ENCODE measurements at places on chromosomes 3 and 15. TPM values are rescaled to one million over a fixed set of nuclear protein-coding genes. Genes with fewer than 3 reads are reported as not detected.

The SMCO1 gene
- not detected for total RNA-seq

DNA sequence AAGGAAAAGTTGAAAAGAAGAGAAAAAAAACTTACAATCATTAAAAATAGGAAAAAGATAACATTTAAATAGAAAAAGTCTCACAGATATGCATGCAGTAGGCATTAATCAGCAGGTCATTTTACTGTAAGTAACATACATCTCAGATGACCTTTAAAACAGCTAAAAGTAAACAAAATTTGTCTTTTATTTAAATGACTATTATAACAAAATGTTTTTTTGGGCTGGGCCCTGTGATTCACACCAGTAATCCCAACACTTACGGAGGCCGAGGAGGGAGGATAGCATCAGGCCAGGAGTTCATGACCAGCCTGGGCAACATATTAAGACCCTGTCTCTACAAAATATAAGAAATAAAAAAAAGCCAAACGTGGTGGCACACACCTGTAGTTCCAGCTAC lies 14.7 kb downstream of the IQGAP1 start:
- H3K27ac ChIP-seq: peak overlapping the region; percentile 79
- H3K4me1 ChIP-seq: peaks cover 55% of the 10 kb centered on the region
- DNase-seq: no peak

- 0 out of 2 replicates have a peak, but pooled peaks cover 5% of the 10 kb centered on the region for H3K4me1 ChIP-seq
- DNase-seq: no peak
- peaks cover 5% of the 10 kb centered on the region for H3K27me3 ChIP-seq
- H3K36me3 ChIP-seq: no peaks in the 10 kb centered on the region
Observed at GRCh38 chr3:9508781-9509180, 44.8 kb downstream of the LHFPL4 start.

DNA sequence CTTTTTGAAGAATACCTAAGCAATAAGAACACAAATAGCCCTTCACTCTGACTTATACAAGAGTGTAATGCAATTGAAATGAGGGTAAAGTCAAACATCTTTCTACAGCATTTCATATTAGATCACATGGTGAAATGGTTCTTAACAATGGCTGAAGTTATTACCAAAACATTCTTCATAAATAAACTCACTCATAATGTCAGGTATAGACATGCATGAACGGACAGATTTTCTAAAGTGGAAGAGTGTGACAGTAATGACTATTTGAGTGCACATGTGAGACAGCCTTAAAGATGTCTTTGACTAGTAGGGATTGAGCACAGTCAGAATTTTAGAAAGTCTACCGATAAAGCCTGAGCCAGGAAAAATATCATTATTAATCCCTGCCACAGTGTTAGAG lies 471.0 kb downstream of the ZPLD1 start:
- H3K36me3 ChIP-seq: no peaks in the 10 kb centered on the region
- H3K27ac ChIP-seq: no peak overlapping the region
- H3K4me3 ChIP-seq: no peak overlapping the region

DNA sequence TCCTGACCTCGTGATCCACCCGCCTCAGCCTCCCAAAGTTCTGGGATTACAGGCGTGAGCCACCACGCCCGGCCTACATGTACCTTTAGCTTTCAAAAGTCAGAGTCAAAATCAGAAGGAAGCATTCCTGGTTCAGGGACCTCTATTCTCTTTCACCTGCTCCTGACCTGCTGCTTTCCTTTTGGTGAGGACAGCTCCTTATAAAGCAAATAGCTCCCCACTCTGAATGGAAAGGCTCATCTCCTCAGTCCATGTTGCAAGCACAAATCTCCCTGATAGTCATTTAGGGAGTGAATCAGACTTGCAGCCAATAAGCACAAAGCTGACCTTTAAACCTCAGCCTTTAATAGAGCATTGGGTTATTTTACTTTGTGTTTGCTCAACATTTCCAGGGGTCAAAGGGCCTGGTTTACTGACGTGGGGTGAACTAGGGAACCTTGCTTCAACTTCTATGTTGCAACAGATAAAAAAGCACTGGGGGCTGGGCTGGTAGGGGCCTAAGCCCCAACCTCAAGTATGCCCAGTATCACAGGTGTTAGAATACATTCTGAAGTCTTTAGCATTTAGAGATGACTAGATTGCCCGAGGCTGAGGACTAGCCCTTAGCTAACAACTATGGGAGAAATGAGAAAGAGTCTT lies 43.1 kb downstream of the THRB start:
- no peaks in the 10 kb centered on the region for H3K27me3 ChIP-seq
- no peak overlapping the region for H3K27ac ChIP-seq
- H3K4me3 ChIP-seq: no peak overlapping the region
- no peaks in the 10 kb centered on the region for H3K36me3 ChIP-seq
- DNase-seq: no peak
- H3K4me1 ChIP-seq: no peaks in the 10 kb centered on the region

GRCh38 chr3:177035676-177036075 lies 161.6 kb downstream of the TBL1XR1 start:
- no peak overlapping the region for H3K4me3 ChIP-seq
- H3K36me3 ChIP-seq: peaks cover 39% of the 10 kb centered on the region
- DNase-seq: no peak

The SLC7A14 gene
- total RNA-seq: not detected

GRCh38 chr15:48866141-48866563 lies 11.8 kb upstream of the EID1 start:
- peak; percentile 71 for DNase-seq
- H3K4me3 ChIP-seq: no peak overlapping the region
- H3K27ac ChIP-seq: peak overlapping the region; percentile 91
- peaks cover 44% of the 10 kb centered on the region for H3K4me1 ChIP-seq
- no peaks in the 10 kb centered on the region for H3K36me3 ChIP-seq
- no peaks in the 10 kb centered on the region for H3K27me3 ChIP-seq

- DNase-seq: no peak
- H3K27me3 ChIP-seq: no peaks in the 10 kb centered on the region
- no peak overlapping the region for H3K4me3 ChIP-seq
Observed at GRCh38 chr3:81437683-81438082, 323.8 kb downstream of the GBE1 start.

DNA sequence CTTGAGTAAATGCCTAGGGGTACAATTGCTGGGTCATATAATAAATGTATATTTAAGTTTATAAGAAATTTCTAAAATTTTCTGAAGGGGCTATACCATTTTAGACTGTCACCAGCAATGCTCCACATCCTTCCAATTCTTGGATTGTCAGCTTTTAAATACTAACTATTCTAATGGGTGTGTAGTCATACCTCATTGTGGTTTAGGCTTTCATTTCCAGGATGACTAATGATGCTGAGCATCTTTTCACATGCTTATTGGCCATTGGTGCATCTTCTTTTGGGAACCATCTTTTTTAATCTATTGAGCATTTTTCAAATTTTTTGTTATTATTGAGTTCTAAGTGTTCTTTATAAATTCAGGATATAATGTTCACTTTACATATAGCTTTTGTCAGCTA lies 52.5 kb upstream of the CORO2B start:
- 0 out of 2 replicates have a peak, but pooled peaks cover 2% of the 10 kb centered on the region for H3K27me3 ChIP-seq
- H3K4me3 ChIP-seq: no peak overlapping the region
- no peak for DNase-seq
- H3K27ac ChIP-seq: no peak overlapping the region
- no peaks in the 10 kb centered on the region for H3K36me3 ChIP-seq

DNA sequence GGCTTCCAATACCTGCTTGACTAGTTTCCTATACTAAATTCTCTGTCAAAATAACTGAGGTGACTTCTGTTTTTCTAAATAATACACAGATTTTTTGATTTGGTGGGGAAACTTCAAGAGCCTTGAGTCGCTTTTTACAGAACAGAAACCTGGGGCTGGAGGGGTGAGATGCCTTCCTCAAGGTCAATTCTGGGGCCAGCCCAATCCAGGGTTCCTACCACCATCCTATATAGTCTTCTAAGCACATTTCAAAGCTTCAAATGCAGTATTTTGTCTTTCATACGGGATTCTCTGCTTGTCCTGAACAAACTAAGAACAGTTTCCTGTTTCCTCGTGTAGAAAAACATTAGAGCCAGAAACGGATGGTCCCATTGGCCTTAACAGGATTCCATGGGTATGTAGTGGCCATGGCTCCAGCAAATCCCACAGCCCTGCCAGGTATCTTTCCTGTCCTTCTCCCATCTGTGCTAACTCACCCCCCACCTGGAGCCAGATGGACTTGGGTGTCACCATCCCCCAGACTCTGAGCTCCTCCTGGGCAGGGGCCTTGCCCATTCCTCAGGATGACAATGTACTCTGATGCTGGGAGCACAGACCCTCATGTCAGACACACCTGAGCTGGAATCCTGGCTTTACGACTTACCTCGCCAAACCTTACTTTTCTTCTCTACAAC lies 146.9 kb downstream of the KLF13 start:
- H3K36me3 ChIP-seq: no peaks in the 10 kb centered on the region
- H3K4me3 ChIP-seq: no peak overlapping the region
- peaks cover 35% of the 10 kb centered on the region for H3K4me1 ChIP-seq

DNA sequence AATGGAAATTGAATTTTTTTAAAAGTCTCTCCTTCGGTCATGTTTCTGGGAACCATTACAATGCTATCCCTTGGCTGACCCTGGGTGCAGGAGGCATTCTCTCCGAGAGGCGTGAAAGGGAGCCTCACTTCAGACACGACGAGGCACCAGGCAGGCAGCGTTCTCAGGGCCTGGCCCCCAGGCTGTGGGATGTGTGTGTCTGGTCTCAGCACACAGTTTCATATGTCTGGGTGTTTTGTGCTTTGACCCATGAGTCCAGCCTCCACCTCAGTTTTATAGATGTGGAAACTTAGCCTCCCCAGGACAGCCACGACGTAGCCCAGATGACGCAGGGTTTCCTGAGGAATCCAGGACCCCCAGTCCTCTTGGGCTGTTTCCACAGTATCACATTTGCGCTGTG lies 34.0 kb downstream of the FGD5 start:
- no peak for DNase-seq
- no peaks in the 10 kb centered on the region for H3K36me3 ChIP-seq
- no peak overlapping the region for H3K4me3 ChIP-seq
- H3K4me1 ChIP-seq: no peaks in the 10 kb centered on the region

- no peak for DNase-seq
- H3K27me3 ChIP-seq: peaks cover 5% of the 10 kb centered on the region
- H3K27ac ChIP-seq: no peak overlapping the region
- no peak overlapping the region for H3K4me3 ChIP-seq
- no peaks in the 10 kb centered on the region for H3K4me1 ChIP-seq
Observed at GRCh38 chr3:127536830-127537812, 53.4 kb downstream of the TPRA1 start.

The CCR5 gene
- total RNA-seq: not detected

The ARHGEF26 gene
- total RNA-seq: 12.0 TPM

The WDR93 gene
- total RNA-seq: 0.05 TPM

GRCh38 chr15:67914537-67915460 lies 75.0 kb upstream of the RNU6-1 start:
- H3K4me1 ChIP-seq: peaks cover 40% of the 10 kb centered on the region
- no peaks in the 10 kb centered on the region for H3K36me3 ChIP-seq
- H3K27me3 ChIP-seq: no peaks in the 10 kb centered on the region

DNA sequence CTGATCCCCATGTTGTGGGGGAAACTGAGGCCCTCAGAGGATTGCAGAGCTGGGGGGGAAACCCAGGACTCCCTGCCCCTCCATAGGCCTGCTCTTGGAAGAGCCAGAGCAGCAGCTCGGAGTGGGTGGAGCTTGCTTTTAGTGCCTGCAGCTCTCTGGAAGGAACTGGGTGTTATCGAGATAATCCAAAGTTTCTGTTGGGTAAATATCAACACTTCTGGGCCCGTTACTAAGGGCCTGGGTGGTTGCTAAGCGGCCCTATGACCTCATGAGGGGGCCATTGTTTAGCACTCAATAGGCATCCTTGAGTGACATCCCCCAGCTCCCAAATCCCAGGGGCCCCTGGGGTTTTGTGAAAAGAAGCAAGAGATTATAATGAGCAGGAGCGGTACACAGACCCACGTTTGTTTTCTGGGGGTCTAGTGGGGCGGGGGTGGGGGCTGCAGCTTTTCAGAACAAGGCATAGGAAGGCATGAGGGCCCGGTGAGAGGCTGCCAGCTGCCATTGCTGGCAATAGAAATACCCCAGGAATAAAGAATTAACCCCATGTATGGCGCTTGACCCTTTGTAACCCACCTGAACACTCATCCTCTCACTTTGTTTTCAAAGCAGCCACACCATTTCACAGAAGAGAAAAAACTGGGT lies 48.3 kb upstream of the ATP2B2 start:
- H3K27me3 ChIP-seq: no peaks in the 10 kb centered on the region
- H3K27ac ChIP-seq: no peak overlapping the region
- H3K4me3 ChIP-seq: no peak overlapping the region
- no peaks in the 10 kb centered on the region for H3K36me3 ChIP-seq
- H3K4me1 ChIP-seq: peaks cover 10% of the 10 kb centered on the region

The MORF4L1 gene
- 428 TPM for total RNA-seq

- no peaks in the 10 kb centered on the region for H3K27me3 ChIP-seq
- no peaks in the 10 kb centered on the region for H3K36me3 ChIP-seq
- peaks cover 12% of the 10 kb centered on the region for H3K4me1 ChIP-seq
- no peak overlapping the region for H3K27ac ChIP-seq
- DNase-seq: no peak
- no peak overlapping the region for H3K4me3 ChIP-seq
Observed at GRCh38 chr3:56835650-56836227, 34.0 kb upstream of the ARHGEF3 start.
